ENCODE measurements at places on chromosomes 4 and X.

- no peak for DNase-seq
Observed at GRCh38 chr4:38002451-38003071, 42.4 kb downstream of the PTTG2 start.

- DNase-seq, result peak; percentile 9
Observed at GRCh38 chrX:134172588-134173259, 64.3 kb upstream of the CCDC160 start.

DNA sequence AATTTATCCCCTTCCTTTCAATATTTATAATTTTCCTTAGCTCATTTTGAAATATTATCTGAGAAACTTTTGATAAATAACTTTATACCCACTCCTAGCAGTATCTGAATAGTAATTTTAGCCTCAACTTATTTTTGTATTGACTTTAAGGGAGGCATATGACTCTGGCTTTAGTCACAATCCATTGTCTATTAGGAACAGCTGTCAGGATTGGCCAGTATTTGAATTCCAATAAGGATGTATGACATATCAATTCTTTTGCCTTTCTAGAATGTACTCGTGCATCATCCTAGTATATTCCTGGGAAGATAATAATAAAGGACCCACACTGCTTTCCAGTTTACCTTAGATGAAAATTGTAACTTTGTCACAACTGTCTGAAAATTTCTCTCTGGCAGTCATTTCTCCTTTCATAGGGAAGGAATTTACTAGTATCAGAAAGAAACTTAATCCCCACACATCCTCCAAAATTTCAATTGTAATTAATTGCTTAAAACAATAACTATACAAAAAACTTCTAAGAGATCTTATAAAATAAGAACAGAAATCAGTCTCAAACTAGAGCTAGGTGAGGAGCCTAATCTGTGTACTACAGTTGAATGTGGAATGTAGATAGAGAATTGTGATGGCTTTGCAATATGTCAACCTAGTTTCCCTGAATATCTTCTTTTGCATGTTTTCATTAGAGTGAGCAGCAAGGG lies 121.0 kb upstream of the EPHA5 start:
- DNase-seq, result no peak

GRCh38 chr4:53511014-53511413 lies 80.3 kb downstream of the LNX1 start:
- DNase-seq, result no peak

Measured in activated gamma-delta T cell treated with anti-CD3 and anti-CD28 coated beads, Interleukin-2, amount 50 U/mL, for 16 hours (primary cell).